ENCODE measurements at places on chromosomes 5 and 9.

DNA sequence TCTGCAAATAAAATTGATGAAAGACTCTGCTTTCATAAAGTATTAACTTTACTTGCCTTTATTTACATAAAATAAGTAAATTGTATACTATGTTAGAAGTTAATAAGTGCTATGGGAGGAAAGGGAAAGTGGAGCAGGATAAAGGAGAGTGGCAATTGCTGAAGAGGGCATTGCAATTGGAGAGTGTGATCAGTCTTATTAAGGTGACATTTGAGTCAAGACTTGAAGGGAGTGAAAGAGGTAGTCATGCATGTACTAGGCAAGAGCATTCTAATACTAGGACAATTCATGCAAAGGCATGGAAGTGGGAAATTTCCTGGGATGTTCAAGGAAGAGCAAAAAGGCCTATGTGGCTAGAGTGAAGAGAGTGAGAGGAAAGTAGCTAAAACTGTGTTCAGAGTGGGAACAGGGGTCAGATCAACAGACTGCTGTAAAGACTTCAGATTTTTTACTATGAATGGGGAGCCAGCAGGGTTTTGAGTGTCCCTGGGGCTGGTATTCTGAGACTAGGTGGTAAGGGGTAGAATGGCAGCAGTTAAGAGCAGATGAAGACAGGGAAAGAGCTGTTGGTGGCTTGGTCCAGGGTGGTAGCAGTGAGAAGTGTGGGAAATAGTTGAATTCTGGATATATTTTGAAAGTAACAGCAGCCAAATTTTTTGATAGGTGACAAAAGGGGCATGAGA is 182.3 kb upstream of the RIOK2 start:
- DNase-seq, result no peak

GRCh38 chr5:179044765-179045164 is 15.4 kb upstream of the ZNF354C start:
- DNase-seq, result no peak

DNA sequence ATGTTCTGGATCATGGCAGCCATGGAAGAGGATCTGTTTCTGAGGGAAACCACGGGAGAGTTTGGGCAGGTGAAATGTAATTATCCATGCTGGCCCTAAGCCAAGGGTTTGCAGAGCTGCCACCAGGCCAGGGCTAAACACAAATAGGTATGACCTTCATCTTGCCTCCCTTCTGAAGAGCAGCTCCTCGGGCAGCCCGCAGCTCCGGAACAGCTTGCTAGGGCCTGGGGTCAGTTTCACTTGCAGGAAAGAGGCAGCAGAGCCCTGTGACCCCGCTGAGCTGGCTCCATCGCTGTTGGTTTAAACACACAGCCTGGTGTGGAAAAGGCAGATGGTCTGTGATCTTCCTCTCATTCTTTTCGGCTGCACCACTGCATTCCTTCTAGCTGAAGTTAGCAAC is 141.4 kb downstream of the TMEM38B start:
- DNase-seq, result no peak

- DNase-seq, result peak; percentile 59
These were observed 598 bp downstream of the RGP1 start for GRCh38 chr9:35749515-35750255.

DNA sequence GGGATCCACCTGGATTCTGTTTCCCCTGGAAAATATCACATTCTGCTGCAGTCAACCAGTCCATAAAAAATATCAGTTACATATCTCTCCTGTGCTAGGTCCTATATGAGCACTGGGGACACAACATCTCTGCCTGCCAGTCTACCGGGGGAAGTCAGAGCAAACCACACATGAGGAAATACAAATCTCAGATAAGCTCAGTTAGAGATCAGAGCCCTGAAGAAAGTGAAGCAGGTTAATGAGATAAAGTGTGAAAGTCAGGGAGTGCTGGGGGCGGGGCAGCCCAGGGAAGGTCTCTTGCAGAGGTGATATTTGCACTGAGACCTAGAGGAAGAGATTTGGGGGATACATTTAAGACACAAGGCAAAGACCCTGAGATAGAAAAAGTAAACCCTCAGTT is 67.8 kb upstream of the SLC1A1 start:
- DNase-seq, result peak; percentile 40

- DNase-seq, result no peak
These were observed 53.7 kb downstream of the LMX1B start for GRCh38 chr9:126667190-126668055.

DNA sequence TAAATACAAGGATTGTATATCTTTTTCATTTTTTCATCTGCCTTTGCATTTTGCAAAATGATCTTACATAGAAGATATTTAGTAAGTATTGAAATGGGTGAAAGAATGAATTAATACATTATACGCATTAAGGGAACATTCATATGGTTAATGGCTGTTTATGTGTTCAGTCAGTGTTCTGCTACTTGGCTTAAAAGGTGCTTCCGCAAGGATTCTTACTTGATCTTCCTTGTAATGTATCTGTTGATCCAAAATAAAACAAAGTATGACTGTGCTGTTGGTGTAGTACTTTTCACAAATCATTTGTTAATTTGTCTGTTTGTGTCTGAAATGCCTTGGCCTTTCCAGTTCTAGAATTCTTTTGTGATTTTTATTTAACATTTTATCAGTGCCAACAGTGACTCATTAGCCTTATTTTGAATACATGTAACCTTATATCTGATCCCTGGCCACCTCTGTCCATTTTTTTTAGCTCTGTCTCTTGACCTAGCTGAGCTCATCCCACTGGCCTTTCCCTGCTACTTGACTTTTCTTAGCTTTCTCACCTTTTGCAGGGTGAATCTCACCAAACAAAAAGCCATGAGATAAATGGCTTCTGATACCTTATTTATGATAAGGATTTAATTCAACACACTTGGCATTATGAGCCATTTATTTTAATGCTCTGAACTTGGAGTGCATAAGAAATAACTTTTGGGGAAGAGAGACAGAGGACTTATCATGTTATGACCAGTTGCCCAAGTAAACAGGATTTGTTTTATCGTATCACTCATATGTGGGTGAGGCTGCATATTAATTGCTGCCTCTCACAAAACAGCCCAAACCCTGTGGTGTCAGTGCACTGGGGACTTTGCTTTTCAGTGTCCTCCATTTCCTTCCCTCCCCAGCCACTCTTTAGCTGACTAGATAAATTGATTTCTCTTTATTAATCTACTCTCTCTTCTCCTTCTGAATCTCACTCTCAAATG is 340.3 kb downstream of the KDM4C start:
- DNase-seq, result no peak

- no peak for DNase-seq
These were observed 4.6 kb downstream of the TUBB4B start for GRCh38 chr9:137245450-137246421.

DNA sequence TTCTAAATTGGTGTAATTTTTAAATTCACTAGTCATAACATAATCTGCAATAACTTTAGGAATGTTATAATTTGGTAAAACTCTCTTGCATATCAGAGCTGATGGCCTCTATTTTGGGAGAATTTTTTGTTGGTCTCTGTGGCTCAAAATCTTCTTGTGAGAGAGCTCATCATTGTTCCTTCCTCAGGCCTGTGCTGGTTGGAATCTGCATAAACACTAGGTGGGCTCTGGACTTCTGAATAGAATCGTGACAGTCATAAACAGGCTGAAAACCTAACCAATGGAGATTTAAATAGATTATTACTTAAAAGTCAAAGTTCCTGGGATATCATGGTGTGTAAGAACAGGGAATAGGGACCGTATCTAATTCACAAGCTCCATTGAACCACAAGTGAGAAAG is 1129.6 kb downstream of the CDH12 start:
- no peak for DNase-seq

GRCh38 chr9:8732367-8733075 is 932.9 kb upstream of the DMAC1 start:
- DNase-seq, result no peak

DNA sequence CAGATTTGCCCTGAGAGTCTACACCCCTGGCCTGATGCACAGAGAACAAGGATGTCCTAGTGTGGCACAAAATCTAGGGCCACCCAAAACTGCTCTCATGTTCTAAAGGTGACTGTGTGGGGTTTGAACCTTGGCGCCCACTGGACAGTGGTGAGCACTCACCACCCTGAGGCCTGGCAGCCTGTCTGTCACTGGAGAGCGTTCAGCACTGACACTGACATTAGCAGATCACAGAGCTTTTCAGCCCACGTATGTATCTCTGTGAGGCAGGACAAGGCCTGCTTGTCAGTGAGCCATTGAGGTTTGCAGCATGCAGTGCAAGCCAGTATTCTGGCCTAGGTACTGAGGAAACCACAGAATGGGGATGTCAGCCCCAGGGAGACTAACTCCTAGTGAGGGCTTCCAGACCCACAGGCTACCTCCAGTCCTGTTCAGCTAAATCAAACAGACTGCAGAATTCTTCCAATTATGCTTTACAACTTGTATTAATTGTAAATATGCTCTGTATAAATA is 38.9 kb upstream of the SLC2A8 start:
- no peak for DNase-seq

DNA sequence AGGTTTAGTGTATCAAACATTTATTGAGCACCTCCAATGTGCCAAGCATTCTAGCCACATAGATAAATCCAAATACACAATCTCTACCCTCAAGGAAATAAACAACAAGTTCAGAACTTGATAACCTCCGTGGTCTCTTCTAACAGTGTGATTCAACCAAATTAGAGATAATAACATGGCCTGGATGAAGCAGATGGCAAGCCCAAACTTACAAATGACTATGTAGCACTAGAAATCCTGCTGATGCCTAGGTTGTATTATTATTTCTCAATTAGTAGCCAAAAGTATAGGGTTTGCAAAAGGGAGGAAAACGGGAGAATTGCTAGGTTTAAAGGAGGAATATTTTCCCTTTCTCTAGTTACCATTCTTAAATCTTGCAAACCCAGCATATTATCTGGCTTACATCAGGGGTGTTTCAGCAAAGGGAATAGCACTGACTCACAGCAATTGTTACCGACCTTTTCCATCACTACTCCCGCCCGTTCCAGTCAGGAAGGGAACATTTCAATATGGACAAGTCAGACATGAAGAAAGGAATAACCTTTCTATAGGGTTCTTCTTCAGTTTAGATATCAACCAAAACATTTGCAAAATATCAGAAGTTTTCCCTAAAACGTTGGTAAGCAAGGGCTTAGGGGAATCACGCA is 2.3 kb downstream of the DPYSL3 start:
- DNase-seq, result no peak

DNA sequence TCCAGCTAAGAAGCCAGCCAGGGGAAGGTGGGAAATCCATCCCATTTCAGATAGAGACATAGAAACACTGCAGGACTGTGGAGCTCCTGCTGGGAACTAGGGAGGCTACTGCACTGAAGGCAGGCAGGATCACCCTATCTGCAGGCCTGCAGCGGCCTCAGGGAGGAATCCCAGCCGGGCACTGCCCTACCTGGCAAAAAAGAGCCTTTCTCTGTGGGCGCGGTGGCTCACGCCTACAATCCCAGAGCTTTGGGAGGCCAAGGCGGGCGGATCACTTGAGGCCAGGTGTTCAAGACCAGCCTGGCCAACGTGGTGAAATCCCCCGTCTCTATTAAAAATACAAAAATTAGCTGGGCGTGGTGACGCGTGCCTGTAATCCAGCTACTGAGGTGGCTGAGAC is 71.4 kb upstream of the PHYKPL start:
- DNase-seq, result no peak

DNA sequence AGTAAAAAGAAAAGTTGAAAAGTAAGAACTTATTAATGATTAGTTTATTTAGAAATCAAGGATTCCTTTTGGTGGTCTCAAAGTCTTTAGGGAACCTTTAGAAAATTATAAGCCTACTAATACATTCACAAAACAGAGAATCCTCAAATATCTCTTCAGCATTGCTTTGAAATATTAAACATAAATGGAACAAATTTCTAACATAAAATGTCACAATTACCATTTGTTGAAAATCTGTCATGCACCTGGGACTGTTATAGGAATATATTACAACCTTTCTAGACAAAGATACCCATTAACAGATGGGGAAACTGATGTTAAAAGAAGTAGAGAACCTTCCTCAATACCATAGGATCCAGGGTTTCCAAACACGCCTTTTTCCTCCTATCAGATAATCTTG is 83.2 kb downstream of the LHFPL2 start:
- DNase-seq, result no peak

DNA sequence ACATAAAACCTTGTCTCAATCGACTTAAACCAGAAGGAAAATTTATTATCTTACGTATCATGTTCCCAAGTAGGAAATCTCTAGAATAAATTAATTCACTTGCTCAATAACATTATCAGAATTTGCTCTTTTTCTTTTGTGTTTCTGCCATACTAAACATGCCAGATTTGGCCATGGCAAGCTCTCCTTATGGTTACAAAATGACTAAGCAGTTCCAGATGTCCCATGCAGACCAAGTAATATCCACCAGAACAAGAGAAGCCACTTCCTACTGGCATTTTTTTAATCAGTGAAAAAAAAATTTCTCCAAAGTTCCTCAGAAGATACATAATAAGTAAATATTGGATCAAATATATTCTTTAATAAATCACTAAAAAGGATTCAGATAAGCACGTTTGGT is 25.2 kb upstream of the ADAMTS6 start:
- no peak for DNase-seq

- no peak for DNase-seq
These were observed 163.6 kb upstream of the IRX2 start for GRCh38 chr5:2914981-2915484.

- no peak for DNase-seq
These were observed 223.5 kb upstream of the TNC start for GRCh38 chr9:115341426-115341825.

DNA sequence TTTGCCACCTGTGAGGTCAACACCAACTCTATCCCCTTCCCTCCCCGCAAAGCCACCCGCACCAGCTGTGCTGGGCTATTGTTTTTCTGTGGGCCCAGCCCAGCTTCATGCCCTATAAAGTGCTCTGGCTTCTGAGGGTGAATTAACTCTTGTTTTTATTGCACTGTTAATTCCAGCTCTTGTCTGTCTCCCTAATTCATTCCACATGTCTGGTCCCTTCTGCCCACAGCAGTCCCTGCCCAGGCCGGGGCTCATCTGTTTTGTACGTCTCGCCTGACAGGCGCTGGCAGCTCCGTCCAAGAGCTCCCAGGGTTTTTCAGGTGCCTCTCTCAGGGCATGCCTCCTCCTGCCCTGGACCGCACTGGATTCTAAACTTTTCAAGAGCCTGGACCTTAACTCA is 118.9 kb downstream of the PDZD2 start:
- DNase-seq, result no peak

DNA sequence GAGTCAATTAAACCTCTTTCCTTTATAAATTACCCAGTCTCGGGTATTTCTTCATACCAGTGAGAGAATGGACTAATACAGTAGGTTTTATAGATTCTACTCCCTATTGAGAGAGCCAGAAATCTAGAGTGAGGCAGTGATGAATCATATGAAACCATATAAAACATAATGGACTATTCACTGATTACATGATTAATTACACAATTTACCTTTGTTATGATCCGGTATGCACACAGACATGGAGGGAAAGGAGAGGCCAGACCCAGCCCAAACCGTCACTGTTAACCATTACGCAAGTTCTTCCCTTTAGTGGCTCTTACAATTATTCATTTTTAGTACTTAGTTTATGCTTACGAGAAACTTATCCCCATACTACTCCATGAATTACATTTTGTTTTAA is 205.0 kb downstream of the DNAH5 start:
- no peak for DNase-seq

DNA sequence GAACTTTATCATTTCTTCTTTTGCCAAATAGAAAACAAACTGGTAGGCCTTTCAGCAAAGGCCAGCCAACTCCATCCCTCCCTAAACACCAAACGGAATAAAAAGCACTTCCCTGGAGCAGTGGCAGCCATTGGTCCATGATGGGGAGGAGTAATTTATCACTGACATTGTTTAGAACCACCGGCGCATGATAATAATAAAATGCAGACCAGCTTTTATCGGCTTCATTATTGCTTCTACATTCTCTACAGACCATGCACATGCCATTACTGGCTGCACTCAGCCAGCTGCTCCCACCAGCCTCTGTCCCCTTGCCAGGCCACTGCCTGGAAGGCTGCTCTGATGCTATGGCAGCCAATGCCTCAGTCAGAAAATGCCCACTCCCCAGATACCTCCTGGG is 45.9 kb downstream of the ABCA1 start:
- DNase-seq, result no peak
